ENCODE measurements at places on chromosomes 13 and 19. TPM values are rescaled to one million over a fixed set of nuclear protein-coding genes. Genes with fewer than 3 reads are reported as not detected.

- H3K27ac ChIP-seq = peak overlapping the region; percentile 47
- H3K4me3 ChIP-seq = no peak overlapping the region
- DNase-seq = peak; percentile 38
- H3K4me1 ChIP-seq = peaks cover 10% of the 10 kb centered on the region
- H3K27me3 ChIP-seq = no peaks in the 10 kb centered on the region
Observed at GRCh38 chr13:23799945-23800344, 89.3 kb downstream of the MIPEP start.

- H3K27me3 ChIP-seq = no peaks in the 10 kb centered on the region
- 0 out of 2 replicates have a peak, but pooled peaks cover 2% of the 10 kb centered on the region for H3K36me3 ChIP-seq
- H3K4me3 ChIP-seq = no peak overlapping the region
- peaks cover 27% of the 10 kb centered on the region for H3K4me1 ChIP-seq
- peak; percentile 54 for DNase-seq
Observed at GRCh38 chr13:41614671-41615527, 157.5 kb downstream of the RGCC start.

DNA sequence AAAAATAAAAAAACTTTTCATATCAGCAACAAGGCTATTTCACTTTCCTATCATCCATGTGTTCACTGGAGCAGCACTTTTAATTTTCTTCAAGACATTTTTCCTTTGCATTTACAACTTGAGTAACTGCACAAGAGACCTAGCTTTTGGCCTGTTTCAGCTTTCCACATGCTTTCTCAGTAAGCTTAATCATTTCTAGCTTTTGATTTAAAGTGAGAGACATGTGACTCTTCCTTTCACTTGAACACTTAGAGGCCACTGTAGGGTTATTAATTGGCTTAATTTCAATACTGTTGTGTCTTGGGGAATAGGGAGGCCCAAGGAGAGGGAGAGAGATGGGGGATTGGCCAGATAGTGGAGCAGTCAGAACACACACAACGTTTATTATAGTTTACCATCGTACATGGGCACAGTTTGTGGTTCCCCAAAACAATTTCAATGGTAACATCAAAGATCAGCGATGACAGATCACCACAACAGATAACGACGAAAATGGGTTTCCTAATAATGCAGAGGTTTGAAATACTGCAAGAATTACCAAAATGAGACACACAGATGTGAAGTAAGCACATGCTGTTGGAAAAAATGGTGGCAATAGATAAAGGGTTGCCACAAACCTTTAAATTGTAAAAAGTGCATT, 117.6 kb downstream of the GGACT start:
- H3K36me3 ChIP-seq = no peaks in the 10 kb centered on the region
- H3K4me3 ChIP-seq = no peak overlapping the region
- H3K27me3 ChIP-seq = no peaks in the 10 kb centered on the region
- no peak for DNase-seq

DNA sequence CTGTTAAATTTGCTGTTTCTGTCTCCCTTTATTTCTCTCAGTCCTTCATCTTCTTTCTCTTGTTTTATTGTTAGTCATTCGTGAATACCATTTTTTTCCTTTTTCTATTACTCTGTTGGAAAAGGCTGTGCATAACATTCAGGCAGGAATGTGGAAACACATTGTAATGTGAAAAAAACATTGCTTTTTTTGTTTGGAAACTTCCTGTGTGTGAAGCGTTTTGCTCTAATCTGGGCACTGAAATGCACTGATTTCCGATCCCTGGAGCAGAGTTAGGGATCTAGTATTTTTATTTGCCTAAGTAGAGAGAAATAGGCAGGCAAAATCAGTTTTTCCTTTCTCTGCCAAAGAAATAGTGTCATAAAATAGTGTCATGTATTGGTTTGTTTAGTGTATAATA, 155.5 kb downstream of the PCCA start:
- no peaks in the 10 kb centered on the region for H3K4me1 ChIP-seq
- no peak for DNase-seq
- no peak overlapping the region for H3K27ac ChIP-seq
- H3K4me3 ChIP-seq = no peak overlapping the region

GRCh38 chr13:22128441-22129408, 457.9 kb downstream of the FGF9 start:
- peaks cover 16% of the 10 kb centered on the region for H3K4me1 ChIP-seq
- no peaks in the 10 kb centered on the region for H3K36me3 ChIP-seq
- H3K27me3 ChIP-seq = no peaks in the 10 kb centered on the region

- peaks cover 23% of the 10 kb centered on the region for H3K4me1 ChIP-seq
- no peaks in the 10 kb centered on the region for H3K27me3 ChIP-seq
- H3K27ac ChIP-seq = peak overlapping the region; percentile 18
- peak overlapping the region; percentile 77 for H3K4me3 ChIP-seq
- DNase-seq = peak; percentile 54
- H3K36me3 ChIP-seq = peaks cover 14% of the 10 kb centered on the region
Observed at GRCh38 chr19:10290876-10291553, 1.3 kb downstream of the ICAM5 start.

DNA sequence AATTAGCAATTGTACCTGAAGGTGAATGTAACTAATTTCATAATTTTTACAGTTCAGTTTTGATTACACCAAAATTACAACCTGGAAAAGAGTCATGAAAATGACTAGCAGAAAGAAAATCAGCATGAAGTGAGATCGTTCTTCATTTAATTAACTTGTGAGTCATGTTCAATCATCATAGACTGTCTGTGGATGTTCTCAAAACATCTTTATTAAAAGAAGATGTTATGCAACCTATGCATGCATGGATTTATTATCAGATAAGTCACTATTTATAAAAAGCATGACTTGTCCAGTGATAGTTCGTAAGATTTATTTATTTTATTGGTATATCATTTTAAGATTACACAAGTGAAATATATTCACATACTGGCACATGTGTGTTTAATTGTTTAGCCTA, 245.9 kb downstream of the ITGBL1 start:
- DNase-seq = peak; percentile 7
- H3K36me3 ChIP-seq = no peaks in the 10 kb centered on the region
- H3K27ac ChIP-seq = no peak overlapping the region
- no peaks in the 10 kb centered on the region for H3K27me3 ChIP-seq

DNA sequence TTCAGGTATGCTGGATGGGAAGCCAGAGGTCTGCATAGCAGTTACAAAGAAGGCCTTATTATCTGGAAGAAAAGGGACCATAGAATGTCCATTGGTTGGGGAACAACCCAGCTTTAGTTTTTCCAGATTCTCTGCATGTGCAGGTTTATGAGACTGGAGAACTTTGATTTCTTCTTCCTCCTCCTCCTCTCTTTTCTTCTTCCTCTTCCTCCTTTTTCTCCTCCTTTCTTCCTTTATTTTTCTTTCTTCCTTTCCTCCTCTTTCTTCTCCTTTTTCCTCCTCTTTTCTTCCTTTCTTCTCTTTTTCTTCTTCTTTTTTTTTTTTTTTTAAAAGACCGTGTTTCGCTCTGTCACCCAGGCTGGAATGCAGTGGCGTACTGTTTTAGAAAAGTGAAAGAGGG, 30.9 kb downstream of the EPN1 start:
- H3K4me3 ChIP-seq = no peak overlapping the region
- H3K4me1 ChIP-seq = no peaks in the 10 kb centered on the region
- H3K27me3 ChIP-seq = no peaks in the 10 kb centered on the region
- H3K36me3 ChIP-seq = peaks cover 7% of the 10 kb centered on the region
- H3K27ac ChIP-seq = no peak overlapping the region
- no peak for DNase-seq

- no peak for DNase-seq
- no peaks in the 10 kb centered on the region for H3K36me3 ChIP-seq
- H3K4me3 ChIP-seq = no peak overlapping the region
- H3K27me3 ChIP-seq = no peaks in the 10 kb centered on the region
- H3K4me1 ChIP-seq = no peaks in the 10 kb centered on the region
Observed at GRCh38 chr13:98917116-98917515, 60.7 kb downstream of the DOCK9 start.

- H3K4me3 ChIP-seq = no peak overlapping the region
- peaks cover 14% of the 10 kb centered on the region for H3K36me3 ChIP-seq
- no peaks in the 10 kb centered on the region for H3K27me3 ChIP-seq
- no peak for DNase-seq
- H3K4me1 ChIP-seq = no peaks in the 10 kb centered on the region
- no peak overlapping the region for H3K27ac ChIP-seq
Observed at GRCh38 chr13:40933508-40934204, 85.5 kb downstream of the ELF1 start.

GRCh38 chr13:64438084-64438483, 2792.1 kb downstream of the PCDH9 start:
- no peak overlapping the region for H3K27ac ChIP-seq
- no peak overlapping the region for H3K4me3 ChIP-seq
- no peaks in the 10 kb centered on the region for H3K4me1 ChIP-seq
- no peak for DNase-seq
- no peaks in the 10 kb centered on the region for H3K27me3 ChIP-seq
- H3K36me3 ChIP-seq = no peaks in the 10 kb centered on the region

- H3K36me3 ChIP-seq = peaks cover 43% of the 10 kb centered on the region
- no peak overlapping the region for H3K4me3 ChIP-seq
- H3K27me3 ChIP-seq = no peaks in the 10 kb centered on the region
- H3K27ac ChIP-seq = no peak overlapping the region
- DNase-seq = no peak
- H3K4me1 ChIP-seq = peaks cover 13% of the 10 kb centered on the region
Observed at GRCh38 chr13:26682606-26683005, 78.0 kb downstream of the GPR12 start.

DNA sequence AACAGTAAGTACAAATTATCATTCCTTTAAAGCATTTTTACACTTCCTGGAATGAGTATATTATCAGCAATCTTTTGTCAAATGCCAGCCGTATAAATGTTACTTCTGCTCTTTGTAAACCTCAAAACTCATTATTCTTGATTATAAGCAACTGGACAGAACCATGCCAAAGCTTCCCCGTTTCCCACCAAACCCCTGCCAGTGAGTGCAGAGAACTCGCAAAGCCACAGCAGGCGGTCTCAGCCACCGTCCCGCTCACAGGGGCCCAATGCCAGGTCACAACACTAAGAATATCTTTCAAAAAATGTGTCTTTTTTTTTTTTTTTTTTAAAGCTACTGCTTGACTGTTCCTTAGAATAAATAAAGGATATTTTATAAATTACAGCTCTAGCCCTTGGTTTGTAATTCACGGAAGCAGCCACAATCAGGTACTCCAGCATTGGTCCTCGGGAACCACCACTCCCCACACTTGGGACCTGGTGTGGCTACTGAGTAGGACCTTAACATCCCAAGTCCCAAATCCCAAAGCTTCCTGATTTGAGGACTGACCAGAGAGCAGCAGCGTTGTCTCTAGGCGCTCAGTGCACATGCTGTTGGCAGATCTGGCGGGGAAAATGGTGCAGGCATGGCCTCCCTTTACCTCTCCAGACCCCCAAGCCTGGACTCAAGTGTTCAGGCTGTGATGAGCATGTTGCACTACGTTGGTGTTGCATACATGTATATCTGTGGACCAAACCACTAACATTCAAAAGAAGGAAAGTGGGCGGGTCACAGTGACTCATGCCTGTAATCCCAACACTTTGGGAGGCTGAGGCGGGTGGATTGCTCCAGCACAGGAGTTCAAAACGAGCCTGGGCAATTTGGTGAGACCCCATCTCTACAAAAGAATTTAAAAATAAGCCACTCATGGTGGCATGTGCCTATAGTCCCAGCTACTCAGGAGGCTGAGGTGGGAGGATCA, 19.0 kb downstream of the KCTD15 start:
- no peaks in the 10 kb centered on the region for H3K27me3 ChIP-seq
- no peak overlapping the region for H3K27ac ChIP-seq
- H3K4me3 ChIP-seq = no peak overlapping the region
- peaks cover 20% of the 10 kb centered on the region for H3K36me3 ChIP-seq
- DNase-seq = peak; percentile 34

GRCh38 chr19:45824531-45825262, 9.6 kb upstream of the RSPH6A start:
- H3K36me3 ChIP-seq = peaks cover 88% of the 10 kb centered on the region
- no peak overlapping the region for H3K4me3 ChIP-seq
- no peak overlapping the region for H3K27ac ChIP-seq
- no peaks in the 10 kb centered on the region for H3K4me1 ChIP-seq

DNA sequence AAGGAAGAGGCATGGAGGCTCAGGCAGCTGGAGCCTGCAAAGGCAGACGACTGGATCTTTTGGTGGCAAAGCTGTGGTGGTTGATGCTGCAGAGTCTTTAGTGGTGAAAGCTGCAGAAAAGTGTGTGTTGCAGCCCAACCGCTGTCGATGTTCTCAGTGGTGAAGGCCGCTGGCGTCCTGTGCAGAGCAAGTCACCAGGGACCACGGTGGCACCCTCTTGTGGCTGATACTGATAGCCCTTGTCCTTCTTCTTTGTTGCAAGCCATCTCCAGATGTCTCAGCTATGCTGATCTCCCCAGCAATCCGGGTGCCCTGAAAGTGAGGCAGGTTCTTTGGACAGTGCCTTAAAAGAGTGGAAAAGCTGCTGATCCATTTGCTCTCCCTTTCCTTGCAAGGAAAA, 610.9 kb upstream of the PCDH9 start:
- no peak overlapping the region for H3K4me3 ChIP-seq
- no peaks in the 10 kb centered on the region for H3K27me3 ChIP-seq
- DNase-seq = no peak
- H3K4me1 ChIP-seq = no peaks in the 10 kb centered on the region
- no peak overlapping the region for H3K27ac ChIP-seq
- H3K36me3 ChIP-seq = no peaks in the 10 kb centered on the region

- H3K4me3 ChIP-seq = no peak overlapping the region
- H3K4me1 ChIP-seq = peaks cover under 1% of the 10 kb centered on the region
- DNase-seq = no peak
- no peak overlapping the region for H3K27ac ChIP-seq
- H3K27me3 ChIP-seq = no peaks in the 10 kb centered on the region
Observed at GRCh38 chr13:35796623-35797022, 320.1 kb upstream of the MAB21L1 start.

- no peaks in the 10 kb centered on the region for H3K4me1 ChIP-seq
- no peak overlapping the region for H3K4me3 ChIP-seq
- peaks cover 22% of the 10 kb centered on the region for H3K27me3 ChIP-seq
- H3K27ac ChIP-seq = no peak overlapping the region
- no peak for DNase-seq
- no peaks in the 10 kb centered on the region for H3K36me3 ChIP-seq
Observed at GRCh38 chr13:113077566-113077952, 28.0 kb upstream of the F7 start.

DNA sequence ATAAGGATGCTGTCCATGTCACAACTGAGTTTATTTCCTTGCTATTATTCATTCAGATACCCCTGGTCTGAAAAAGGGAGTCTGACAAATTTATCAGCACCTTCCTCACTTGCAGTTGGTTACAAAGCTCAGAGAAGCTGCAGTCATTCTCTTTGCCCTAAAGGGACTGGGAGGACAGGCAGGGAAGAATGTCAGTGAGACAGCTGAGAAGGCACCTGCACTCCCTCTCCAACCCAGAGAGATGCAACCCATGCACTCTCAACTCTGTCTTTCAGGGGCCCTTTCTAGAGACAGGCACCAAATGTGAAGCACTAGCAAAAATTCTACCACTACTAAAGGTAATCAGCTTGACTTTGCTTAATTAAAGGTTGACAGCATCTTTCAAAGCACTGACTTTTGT, 83.3 kb downstream of the CRYL1 start:
- no peak for DNase-seq
- H3K4me3 ChIP-seq = no peak overlapping the region
- no peaks in the 10 kb centered on the region for H3K4me1 ChIP-seq
- H3K27ac ChIP-seq = no peak overlapping the region
- no peaks in the 10 kb centered on the region for H3K36me3 ChIP-seq

- H3K36me3 ChIP-seq = no peaks in the 10 kb centered on the region
- H3K4me3 ChIP-seq = no peak overlapping the region
- H3K4me1 ChIP-seq = peaks cover 4% of the 10 kb centered on the region
- no peak overlapping the region for H3K27ac ChIP-seq
Observed at GRCh38 chr13:97431171-97431764, 2.7 kb upstream of the RAP2A start.

- peak; percentile 13 for DNase-seq
- no peaks in the 10 kb centered on the region for H3K4me1 ChIP-seq
- no peak overlapping the region for H3K4me3 ChIP-seq
- H3K27ac ChIP-seq = no peak overlapping the region
Observed at GRCh38 chr19:4327252-4327876, 11.3 kb downstream of the STAP2 start.

Gene LILRA6
- not detected for total RNA-seq

Gene KRTDAP
- total RNA-seq = not detected

Gene ADGRE3
- total RNA-seq = not detected

Gene ANKRD24
- total RNA-seq = 0.18 TPM

Gene EEF1AKMT1
- 10.6 TPM for total RNA-seq
